ENCODE measurements at places on chromosomes 7 and 10. TPM values are rescaled to one million over a fixed set of nuclear protein-coding genes. Genes with fewer than 3 reads are reported as not detected.
A peak's percentile ranks its signal among the peaks of the same experiment; 100 is the strongest.

- DNase-seq, result no peak
Measured at GRCh38 chr7:133807624-133808492, 319.3 kb upstream of the LRGUK start.

The NANOS1 gene
- 7.8 TPM for total RNA-seq

The HOXA4 gene
- total RNA-seq, result not detected

The CNNM1 gene
- 0.90 TPM for total RNA-seq

The KCNK18 gene
- not detected for total RNA-seq

DNA sequence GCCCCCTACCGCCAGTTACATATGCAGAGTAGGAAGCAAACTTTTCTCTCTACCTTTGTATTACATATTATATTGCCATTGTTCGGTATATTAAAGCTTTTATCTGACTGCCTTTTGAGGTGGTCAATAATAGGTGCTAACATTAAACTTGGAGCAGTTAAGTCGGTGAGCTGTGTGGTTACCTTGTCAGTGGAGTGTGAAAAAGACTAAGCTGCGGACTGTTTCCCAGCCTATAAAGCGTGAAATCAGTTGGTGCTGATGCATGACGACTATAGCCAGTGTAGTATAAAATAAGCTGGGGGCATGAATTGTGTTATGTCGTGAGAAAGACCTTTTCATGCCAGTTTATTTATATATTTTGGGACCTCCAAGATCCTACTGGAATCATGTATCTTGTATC is 33.7 kb downstream of the R3HCC1L start:
- peak; percentile 7 for DNase-seq

- no peak for DNase-seq
Measured at GRCh38 chr7:110521357-110521911, 569.5 kb upstream of the LRRN3 start.

The PSD gene
- total RNA-seq, result 4.0 TPM

GRCh38 chr7:20784388-20785156 is 2.1 kb downstream of the SP8 start:
- DNase-seq, result peak; percentile 79

DNA sequence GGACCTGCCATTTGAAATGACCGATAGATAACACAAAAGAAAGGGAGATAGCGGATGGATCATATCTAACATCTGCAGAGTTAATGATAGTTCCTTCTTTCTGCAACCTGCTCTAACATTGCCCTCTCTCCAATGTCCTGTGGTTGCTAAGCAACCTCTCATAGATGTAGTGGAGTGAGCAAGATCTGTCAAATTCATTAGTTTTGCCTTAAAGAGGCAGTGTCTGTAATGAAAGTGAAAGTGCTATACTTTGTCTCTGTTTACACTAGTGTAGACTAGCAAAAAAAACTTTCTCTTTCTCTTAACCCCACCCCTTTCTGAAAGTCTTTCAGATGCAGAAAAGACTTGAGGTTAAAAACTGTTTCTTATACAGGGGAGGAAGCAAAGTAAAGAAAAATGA is 1196.9 kb downstream of the SORCS3 start:
- DNase-seq, result peak; percentile 25

The WDFY4 gene
- total RNA-seq, result not detected

GRCh38 chr10:133129859-133130495 is 30.0 kb upstream of the KNDC1 start:
- DNase-seq, result no peak
